HFF-Myc (cell line): ENCODE measurements at places on chromosomes 11 and 22.

DNA sequence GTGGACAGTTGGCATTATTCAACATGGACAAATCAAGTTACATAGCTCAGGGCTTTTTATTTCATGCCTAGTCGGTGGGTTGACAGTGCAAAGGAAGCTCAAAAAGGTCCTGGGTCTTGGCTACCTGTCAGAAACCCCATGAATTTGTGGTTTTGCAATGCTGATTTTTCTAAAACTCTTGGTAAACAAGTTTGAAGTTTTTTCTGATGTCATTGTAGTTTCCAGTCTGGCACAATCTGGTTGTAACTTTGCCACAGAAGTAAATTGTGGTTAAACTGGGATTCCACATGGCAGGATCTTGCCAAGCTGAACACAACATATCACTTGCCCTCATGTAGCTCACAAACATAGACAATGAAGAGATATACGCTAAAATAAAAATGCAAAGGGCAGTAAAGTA is 100.8 kb downstream of the EHF start:
- no peak for DNase-seq

GRCh38 chr22:22403771-22404170 is 104.8 kb downstream of the ZNF280B start:
- no peak for DNase-seq

DNA sequence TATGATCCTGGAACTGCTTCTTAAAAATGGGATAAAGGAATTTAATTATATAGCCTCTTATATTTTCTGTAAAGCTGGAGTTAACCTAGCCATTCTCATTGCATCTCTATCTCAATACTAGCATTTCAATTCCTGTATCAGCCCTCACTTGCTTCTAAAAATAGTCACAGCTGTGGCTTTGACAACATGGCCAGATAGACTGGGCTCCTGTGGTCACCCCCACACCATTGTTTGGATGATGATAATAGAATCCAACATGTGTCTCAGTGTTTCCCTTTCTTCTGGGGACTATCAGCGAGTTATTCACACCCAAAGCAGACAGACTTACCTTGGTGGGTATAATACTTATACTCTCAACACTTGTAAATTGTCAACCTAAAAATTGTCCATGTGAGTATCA is 6.9 kb downstream of the VWA5A start:
- no peak for DNase-seq

DNA sequence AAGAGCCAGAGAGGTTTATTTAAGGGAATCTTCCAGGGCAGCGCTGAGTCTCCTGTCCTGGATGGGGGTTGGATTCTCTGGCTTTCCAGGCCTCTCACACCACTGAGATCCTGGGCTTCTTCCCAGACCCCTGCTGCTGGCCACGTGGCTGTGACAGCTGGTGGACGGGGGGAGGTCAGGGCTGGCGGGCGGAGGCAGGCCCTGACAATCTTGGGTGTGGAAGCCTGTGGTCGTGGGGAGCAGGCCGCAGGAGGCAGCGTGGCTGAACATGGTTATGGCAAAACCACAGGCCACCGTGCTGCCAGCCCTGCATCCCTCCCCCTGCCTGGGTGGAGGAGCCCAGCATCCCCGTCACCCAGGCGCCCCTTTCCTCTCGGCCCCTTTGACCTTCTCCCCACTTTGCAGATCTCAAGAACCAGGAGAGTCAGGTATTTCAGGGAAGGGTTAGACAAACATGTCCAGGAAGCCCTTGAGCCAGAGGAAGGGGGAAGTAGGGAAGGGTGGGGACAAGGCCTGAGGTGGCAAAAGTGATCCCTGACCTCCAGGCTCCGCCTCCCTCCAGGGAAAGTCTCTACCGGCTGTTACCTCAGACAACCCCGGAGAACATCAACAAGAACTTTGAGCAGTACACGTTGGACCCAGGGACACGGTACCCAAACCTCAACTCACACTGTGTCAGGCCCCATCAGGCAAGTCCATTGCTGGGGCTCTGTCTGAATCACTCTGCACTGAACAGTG is 111.8 kb downstream of the MICAL2 start:
- no peak for DNase-seq

- peak; percentile 20 for DNase-seq
Measured at GRCh38 chr11:120128392-120129119, 9.4 kb downstream of the TRIM29 start.

- DNase-seq, result no peak
Measured at GRCh38 chr22:40534379-40535188, 101.9 kb downstream of the MRTFA start.

DNA sequence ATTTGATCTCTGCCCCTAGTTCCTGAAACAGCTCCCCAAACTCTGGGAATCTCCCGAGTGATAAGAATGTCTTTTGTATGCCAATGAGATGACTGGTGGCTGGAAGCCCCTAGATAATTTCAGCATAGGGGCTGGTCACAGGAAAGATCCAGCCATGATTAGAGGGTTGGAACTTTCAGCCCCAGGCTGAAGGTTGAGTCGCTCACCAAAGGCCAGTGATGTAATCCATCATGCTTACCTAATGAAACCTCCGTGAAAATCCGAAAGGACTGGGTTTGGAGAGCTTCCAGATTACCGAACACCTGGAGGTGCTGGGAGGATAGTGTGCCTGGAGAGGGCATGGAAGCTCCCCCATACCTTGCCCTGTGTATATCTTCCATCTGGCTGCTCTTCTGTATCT is 26.0 kb downstream of the LRRC32 start:
- DNase-seq, result no peak

GRCh38 chr22:44735518-44736428 is 16.6 kb upstream of the ARHGAP8 start:
- DNase-seq, result no peak

DNA sequence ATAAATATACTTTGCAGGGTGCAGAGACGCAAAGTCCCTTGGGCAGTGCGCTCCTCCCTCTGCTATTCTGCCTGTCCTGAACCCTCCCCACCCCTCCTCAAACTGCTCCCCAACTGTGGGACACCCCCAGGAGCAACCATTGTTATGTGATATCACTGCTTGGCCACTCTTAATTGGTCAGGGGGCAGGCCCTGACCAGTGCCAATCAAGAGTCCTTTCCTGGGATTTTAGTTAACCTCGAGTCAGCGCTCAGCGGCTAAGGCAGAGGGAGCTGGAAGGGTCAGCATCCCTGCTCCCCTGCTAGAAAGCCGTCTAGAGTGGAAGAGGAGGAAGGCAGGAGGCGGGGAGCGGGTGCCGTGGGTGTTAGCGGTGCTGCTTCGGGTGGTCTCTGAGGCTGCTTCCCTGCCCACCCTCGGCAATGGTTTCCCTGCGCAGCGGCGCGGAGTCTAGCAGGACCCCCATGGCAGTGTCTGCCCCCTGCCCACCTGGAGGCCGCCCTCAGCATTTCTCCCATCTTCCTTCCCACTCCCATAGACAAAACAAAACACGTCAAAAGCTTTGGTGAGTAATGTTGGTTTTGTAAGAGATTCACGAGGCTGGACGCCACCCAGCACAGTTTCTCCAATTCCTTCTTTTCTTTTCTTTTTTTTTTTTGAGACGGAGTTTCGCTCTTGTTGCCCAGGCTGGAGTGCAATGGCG is 38.4 kb upstream of the A4GALT start:
- no peak for DNase-seq

GRCh38 chr11:114182471-114183043 is 113.6 kb upstream of the NNMT start:
- DNase-seq, result no peak

- no peak for DNase-seq
Measured at GRCh38 chr11:122883646-122883979, 1.1 kb downstream of the JHY start.

- DNase-seq, result no peak
Measured at GRCh38 chr11:129705933-129706332, 109.7 kb upstream of the TMEM45B start.

- DNase-seq, result no peak
Measured at GRCh38 chr11:134207538-134208239, 16.1 kb downstream of the NCAPD3 start.

DNA sequence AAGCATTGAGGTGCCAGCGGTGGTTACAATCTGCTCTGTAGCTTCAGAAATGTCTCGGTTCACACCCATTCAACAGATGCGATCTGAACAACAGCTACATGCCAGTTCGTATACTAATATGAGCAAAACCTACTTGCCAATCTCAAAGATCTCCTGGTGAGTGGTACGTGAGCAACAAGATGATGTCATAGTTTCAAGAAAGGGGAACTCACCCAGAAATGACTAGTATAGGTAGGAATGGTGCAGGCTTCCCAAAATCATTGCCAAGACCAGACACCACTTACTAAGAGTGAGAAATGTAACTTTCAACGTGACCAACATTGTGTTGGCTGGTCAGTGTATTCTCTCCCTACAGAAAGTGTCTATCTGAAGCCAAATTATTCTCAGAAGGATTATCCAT is 31.1 kb downstream of the OR6Q1 start:
- no peak for DNase-seq

- no peak for DNase-seq
Measured at GRCh38 chr11:110409174-110409573, 20.6 kb upstream of the FDX1 start.

DNA sequence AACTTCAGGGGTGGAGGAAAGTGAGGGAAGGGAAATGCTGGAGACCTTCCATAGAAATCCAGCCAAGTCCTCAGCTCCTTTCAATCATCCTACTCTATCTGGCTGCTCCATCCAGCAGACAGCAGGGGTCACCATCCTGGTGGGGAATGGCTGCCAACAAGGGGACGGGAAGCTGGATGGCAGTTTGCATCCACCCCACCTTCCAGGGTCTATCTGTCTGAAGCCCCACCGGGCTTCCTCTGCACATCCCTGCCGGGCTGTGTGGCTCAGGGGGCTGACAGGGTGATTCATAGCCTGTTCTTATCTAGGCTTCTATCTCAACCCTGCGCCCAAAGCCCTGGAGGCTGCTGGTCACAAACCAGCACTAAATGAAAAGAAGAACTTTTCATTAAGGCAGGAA is 1.1 kb downstream of the SYTL2 start:
- no peak for DNase-seq

DNA sequence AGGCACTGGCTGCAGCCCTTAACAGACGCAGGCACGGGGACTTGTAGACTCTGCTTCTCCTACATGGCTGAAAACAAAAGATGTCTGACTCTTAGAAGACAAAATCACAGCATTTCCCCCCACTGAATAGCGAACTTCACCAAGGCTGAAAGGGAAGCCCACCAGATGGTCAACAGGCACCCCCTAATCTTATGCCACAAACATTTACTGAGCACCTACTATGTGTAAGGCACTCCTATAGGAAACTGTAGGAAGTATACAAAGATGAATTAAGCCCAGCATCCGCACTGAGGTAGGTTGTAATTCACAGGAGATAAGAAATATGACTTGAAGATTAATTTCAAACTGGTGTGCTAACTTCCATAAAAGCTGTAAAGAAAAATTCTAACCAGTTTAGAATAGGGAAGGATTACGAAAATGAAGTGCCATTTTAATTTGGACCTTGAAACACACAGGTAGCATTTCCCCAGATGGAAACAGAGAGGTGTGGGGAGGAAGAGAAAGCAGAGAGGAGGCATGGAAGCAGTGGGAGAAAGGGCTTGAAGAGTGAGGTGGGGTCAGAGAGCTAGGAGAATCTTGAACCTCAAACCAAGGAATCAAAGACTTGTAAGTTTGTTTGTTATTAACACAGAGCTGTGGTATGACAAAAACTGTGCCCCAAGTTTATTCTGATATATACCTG is 38.1 kb downstream of the NUMA1 start:
- DNase-seq, result no peak
